ENCODE measurements at places on chromosomes 12 and 14. TPM values are rescaled to one million over a fixed set of nuclear protein-coding genes. Genes with fewer than 3 reads are reported as not detected.

BEGAIN gene
- total RNA-seq: 5.5 TPM

MGAT4C gene
- total RNA-seq: not detected

DNA sequence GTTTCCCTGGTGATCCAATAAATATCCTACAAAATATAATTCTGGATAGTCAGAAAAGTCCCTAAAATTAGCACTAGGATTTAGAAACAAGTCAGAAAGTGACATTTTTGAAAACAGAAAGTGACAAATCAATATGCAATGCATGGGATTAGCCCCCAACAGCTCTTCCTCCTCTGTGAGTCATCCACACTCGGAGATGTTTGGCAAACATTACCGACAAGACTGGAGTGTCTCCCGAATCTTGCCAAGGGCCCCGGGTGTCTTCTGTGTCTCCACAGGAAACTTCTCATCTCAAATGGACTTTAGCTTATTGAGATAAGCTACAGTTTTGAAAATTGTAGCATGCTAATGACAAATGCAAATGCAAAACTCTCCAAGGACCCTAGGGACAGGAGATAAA lies 398.9 kb upstream of the CCDC196 start:
- H3K4me3 ChIP-seq: no peak overlapping the region
- H3K27me3 ChIP-seq: peaks cover 2% of the 10 kb centered on the region
- no peaks in the 10 kb centered on the region for H3K4me1 ChIP-seq
- no peak for DNase-seq
- H3K36me3 ChIP-seq: no peaks in the 10 kb centered on the region

C3AR1 gene
- 1.1 TPM for total RNA-seq

GRCh38 chr14:65769151-65769550 lies 356.6 kb downstream of the FUT8 start:
- no peaks in the 10 kb centered on the region for H3K36me3 ChIP-seq
- DNase-seq: no peak
- H3K4me3 ChIP-seq: no peak overlapping the region
- no peaks in the 10 kb centered on the region for H3K4me1 ChIP-seq

DNA sequence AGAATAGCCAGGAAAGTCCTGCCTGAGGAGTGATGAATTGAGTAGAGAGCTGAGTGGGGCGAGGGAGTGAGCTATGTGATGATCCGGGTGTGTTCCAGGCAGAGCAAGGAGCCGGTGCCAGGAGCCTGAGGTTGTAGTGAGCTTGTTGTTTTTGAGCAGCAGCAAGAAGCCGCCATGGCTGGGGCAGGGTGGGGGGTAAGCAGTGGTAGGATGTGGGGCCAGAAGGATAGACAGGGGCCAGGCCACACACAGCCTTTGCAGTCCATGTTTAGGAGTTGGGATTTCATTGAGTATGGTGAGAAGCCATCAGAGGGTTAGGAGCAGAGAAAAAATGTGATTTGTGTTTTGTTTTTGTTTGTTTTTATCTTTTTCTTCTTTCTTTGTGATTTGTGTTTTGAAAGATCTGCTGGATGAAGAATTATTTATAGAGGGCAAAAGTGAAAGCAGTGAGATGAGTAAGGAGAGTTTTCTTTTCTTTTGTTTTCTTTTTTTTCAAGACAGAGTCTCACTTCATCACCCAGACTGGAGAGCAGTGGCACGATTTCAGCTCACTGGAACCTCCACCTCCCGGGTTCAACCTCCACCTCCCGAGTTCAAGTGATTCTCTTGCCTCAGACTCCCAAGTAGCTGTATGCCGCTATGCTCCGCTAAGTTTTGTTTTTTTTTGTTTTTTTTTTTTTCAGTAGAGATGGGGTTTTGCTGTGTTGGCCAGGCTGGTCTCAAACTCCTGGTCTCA lies 92.3 kb upstream of the BCAT1 start:
- H3K4me3 ChIP-seq: no peak overlapping the region
- H3K36me3 ChIP-seq: peaks cover 1% of the 10 kb centered on the region
- H3K4me1 ChIP-seq: peaks cover 9% of the 10 kb centered on the region
- no peak for DNase-seq
- H3K27me3 ChIP-seq: peaks cover 7% of the 10 kb centered on the region
- no peak overlapping the region for H3K27ac ChIP-seq

DNA sequence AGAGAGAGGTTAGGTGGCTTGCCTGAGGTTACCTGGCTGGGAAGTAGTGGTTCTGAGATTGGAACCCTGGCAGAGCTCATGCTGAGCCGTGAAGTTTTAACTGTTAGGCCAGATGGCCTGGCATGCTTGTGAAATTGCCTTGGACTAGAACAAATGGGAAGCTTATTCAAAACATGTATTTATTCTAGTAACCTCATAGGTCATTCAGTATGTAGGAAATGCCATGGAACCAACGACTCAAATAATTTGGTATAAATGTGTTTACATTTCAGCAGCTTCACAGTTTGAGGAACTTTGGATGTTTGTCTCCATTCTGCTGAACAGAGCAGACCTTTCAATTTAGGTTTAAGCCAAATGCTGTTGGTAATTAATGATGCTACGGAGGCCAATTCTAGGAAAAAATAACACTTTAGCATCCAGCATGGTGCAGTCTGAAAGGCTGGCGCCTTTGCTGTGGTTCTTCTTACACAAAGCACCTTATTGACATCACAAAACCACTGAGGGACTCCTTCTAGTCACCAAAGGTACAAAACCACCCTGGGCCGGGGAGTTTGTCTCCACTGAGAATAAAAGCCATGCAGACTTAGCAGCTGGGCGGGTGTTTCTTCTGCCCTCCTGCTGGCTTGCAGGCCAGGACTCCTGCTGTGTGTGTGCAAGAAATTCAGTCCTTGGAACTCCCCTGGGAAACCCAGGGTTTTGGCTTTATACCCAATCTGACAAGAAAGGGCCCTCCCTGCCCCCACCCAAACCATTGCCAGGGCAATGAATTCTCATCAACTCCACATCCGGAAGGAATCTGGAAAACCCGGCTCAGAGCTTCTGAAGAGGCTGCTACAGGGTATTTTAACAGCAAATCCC lies 64.2 kb downstream of the ELK3 start:
- H3K4me3 ChIP-seq: no peak overlapping the region
- peak; percentile 63 for DNase-seq
- H3K4me1 ChIP-seq: peaks cover 11% of the 10 kb centered on the region
- peak overlapping the region; percentile 61 for H3K27ac ChIP-seq
- no peaks in the 10 kb centered on the region for H3K27me3 ChIP-seq

MYO1A gene
- total RNA-seq: 2.1 TPM

- H3K27ac ChIP-seq: no peak overlapping the region
- no peaks in the 10 kb centered on the region for H3K36me3 ChIP-seq
- no peak for DNase-seq
Measured at GRCh38 chr14:29536886-29537511, 390.6 kb downstream of the PRKD1 start.

A2M gene
- total RNA-seq: not detected

DNA sequence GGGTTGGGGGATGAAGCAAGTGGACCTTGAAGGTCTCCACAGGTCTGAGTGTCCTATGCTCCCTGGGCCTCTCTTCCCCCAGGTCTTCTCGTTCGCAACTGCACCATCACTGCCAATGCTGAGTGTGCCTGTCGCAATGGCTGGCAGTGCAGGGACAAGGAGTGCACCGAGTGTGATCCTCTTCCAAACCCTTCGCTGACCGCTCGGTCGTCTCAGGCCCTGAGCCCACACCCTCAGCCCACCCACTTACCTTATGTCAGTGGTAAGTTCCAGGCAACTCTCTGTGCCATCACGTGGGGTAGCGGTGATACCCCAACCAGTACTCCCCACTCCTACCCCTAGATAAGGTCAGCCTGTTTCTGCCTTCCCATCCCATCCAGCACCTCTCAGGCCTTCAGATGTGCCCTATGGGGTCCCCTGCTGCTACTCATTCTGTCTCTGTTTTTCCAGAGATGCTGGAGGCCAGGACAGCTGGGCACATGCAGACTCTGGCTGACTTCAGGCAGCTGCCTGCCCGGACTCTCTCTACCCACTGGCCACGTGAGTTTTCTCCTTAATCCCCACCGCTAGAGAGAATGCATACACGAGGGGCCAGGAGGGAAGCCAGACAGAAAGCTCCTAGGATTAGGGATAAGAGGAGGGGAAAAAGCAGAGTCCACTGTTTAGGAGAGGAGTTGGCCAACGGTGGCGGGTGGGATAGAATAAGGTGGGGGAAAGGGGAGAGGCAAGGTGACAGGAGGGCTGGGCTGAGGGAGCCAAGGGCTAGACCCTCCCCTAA lies 1.6 kb upstream of the TAPBPL start:
- peak overlapping the region; percentile 97 for H3K4me3 ChIP-seq
- peak overlapping the region; percentile 99 for H3K27ac ChIP-seq
- H3K36me3 ChIP-seq: peaks cover 95% of the 10 kb centered on the region
- no peak for DNase-seq
- no peaks in the 10 kb centered on the region for H3K27me3 ChIP-seq

CCNB1IP1 gene
- 79.0 TPM for total RNA-seq

RHEBL1 gene
- total RNA-seq: 18.5 TPM
